NCI-H1417 treated with DMSO at 0.1 percent for 48 hours (cell line): ENCODE measurements at places on chromosomes 12 and 14.

- DNase-seq = peak; percentile 91
Measured at GRCh38 chr14:37595809-37596621, 586 bp downstream of the TTC6 start.

DNA sequence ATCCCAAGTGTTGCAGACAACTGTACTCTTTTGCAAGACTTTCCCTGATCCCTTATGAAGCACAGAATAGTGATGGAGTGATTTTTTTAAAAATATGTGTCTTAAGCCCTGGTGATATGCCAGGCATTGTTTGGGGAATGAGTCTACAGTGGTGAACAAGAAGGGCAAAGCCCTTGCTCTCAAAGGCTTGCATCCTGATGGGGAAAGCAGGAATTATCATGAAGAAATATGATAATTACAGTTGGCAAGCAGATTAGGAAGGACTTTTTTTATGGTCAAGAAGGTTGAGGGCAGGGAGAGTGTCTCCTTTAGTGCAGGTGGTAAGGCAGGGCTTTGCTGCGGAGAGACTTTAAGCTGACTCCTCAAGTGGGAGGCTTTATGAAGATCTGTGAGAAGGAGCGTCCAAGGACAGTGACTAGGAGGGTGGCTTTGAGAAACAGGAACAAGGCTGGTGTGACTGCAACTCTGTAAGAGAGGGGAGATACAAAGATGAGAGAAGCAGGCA, 100.2 kb downstream of the SYNE2 start:
- no peak for DNase-seq

- no peak for DNase-seq
Measured at GRCh38 chr14:33249233-33249820, 310.6 kb downstream of the NPAS3 start.

DNA sequence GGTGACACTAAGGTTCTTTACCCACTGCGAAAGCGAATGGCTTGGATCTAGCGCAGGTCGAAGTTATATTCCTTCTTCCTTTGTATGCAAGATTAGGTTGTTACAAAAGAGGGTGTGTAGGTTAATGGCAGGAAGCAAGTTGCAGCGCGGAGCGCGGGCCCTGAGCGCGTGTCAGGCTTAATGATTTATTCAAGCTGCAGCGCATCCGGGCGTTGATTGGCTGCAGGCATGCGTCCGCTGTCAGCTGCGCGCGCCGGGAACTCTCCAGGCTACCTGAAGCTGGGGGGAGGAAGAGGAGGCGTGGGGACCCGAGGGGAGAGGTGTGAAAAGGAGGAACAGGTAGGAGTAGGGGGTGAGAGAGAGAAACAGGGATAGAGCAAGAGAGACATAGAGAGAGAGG, 7.4 kb downstream of the ASCL1 start:
- peak; percentile 93 for DNase-seq

DNA sequence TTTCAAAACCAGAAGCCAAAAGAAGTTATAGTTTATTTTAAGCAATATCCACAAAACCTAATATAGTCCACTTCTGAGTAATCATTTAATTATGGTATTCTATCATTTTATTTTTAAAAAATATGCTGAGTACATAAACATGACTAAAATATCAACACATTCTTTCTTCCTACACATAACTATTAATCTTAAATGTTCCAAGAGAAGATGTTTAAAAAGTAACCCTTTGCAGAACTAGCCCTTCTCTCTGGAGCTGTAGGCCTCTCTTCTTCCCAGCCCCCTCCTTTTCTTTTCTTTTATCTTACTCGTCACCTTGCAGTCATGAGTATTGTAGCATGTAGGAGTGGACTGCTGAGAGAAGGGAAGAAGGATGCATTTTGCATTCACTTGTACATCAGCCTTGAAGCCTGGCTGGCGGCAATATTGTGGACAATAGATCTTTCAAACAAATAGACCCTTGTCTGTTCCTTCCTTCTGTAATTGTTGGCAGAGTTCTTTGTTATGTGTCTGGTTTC, 941.9 kb downstream of the NRXN3 start:
- no peak for DNase-seq

DNA sequence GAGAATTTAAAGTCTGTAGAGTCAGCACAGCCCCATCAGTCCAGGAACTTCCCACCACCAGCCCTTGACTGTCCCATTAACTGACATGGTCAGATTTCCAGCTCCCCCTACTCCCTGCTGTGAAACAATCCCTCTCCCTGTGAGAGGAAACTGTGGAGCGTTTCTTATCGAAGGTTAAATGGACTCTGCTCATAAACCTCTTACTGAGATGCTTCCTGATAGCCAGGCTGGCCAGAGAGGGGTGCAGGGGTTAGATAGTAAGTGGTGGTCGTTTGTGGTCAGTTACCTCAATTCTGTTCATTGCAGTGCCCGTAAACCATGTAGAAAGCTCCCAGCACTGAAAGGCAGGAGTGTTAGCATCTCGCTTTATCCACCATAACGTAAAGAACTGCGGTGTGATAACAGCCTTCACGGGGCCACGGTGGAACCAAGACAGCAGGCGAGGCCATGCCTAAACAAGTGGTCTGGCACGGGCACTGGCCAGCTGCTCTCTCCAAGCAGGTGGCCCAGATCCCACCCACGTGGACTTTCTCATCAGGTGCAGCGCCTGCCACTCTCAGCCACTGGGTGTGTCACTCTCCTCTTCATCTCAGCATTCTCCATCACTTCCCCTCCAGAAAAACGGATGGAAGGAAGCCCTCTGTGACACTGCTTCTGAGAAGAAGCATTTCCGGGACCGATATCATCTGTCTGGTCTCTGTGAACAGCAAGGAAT, 102.2 kb downstream of the FBXL14 start:
- DNase-seq = no peak

DNA sequence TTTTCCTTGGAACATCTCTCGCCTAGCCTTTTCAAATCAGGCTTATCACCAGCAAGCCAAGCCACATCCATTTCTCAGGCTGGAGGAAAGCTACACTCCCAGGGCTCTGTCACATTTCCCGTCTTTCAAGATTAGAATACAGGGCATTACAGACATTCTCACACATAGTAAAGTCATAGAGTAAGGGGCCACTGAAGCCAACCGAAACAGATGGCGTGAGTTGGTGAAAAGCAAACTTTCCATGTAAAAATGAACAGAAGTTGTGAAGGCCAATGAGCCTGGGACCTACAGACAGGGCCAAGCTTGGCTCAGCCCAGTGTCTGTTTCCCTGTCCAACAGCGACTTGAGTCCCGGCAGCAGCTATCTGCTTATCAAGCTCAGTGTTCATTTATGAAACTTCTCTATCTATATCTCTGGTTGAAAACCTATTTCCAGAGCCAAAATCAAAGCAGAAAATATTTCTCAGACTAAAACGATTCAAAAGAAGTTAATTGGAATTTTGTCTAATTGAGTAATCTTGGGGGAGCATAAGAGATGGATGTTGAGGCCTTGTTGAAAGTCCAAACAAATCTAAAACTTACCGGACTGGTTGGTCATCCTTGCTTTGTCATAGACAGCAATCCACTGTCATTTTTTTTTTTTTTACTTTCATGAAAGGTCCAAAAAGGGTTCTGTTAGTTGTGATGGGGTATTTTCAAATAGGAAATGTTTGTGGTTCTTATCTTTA, 105.6 kb downstream of the DAAM1 start:
- no peak for DNase-seq

GRCh38 chr12:109466821-109467220, 10.3 kb downstream of the KCTD10 start:
- DNase-seq = no peak

GRCh38 chr14:102675396-102675795, 82.9 kb downstream of the RCOR1 start:
- DNase-seq = no peak

DNA sequence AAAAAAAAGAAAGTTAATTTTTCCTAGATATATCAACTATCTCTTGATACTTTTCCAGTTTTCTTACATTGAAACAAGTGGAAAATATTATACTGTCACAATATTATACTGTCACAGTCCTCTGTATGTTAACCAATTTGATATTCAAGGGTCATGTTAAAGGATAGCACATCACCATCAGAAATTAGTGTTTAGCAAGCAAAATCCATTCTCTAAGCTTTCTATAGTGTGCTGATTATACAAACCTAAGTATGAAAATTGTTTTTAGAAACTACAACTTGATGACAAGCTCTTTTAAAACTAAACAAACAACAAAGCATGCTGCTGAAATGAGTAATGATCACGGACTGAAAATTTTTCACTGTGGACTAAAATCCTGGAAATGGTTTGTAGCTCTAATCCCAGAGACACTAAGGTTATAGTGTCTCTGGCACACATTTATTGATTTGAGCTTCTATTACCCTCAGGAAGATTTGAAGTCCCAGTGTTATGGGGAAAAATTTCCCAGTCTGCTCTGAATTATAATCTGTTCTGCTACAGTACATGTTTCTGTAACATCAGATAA, 9.7 kb downstream of the SPTSSA start:
- no peak for DNase-seq

GRCh38 chr14:96176811-96177211, 27.8 kb upstream of the BDKRB2 start:
- DNase-seq = no peak

- no peak for DNase-seq
Measured at GRCh38 chr14:105075379-105076295, 10.4 kb upstream of the GPR132 start.

GRCh38 chr12:112121780-112122565, 3.4 kb upstream of the TRAFD1 start:
- DNase-seq = no peak

DNA sequence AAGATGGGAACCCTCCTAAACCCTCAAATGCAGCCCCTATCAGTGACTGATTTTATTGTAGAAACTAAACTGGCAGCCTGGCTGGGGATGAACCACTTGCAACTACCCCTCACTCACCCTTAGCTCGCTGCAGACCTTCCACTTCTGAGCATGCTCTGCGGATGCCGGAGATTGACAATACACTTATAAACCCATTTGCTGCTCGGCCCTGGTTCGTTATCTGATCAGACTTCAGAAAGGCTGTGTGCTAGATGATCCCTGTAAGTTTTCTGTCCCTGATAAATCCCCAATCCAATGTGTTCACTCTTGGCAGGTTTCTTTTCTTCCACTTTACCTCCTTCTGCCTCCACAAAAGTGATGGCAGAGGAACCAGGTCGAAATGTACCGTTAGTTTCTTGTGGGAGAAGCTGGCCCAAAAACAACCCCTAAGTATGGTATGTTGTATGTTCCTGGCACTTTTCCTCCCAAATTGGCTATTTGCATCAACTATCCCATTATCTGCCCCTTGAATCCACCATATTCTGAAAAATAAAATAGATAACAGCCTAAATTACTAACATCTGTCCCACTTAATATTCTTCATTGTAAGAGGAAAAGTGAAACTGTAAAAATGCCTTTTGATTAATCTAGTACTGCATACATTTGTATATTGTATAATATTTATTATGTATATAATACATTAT, 18.8 kb downstream of the RPH3A start:
- no peak for DNase-seq

DNA sequence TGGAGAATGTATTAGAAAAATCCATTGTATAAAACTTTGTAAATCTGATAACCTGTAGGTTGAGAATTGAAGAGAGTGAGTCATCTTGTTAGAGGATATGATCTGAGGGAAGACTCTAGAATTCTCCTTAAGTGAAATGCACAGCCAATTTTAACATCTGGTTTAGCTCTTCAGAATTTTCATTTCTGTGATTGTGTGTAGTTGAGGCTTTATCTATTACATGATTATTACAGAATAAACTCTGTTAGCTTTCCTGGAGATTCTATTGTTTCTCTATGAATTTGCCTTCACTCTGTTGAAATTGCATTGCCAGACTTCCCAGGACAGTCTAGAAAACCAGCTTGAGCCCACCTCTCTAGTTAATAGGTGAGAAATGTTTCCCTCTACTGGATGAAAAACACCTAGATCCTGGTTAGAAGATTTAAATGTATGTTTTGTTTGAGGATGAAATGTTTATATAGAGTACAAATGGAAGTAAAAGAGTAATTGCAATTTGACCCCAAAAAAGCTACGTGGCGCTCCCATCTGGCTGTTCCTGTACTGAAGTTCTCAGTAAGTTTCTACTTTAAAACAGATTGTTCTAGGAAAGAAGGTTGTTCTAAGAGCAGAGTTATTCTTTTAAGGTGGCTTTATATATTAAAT, 2.9 kb downstream of the NUDT4 start:
- no peak for DNase-seq

GRCh38 chr12:5200278-5201087, 156.8 kb downstream of the KCNA5 start:
- DNase-seq = peak; percentile 1

DNA sequence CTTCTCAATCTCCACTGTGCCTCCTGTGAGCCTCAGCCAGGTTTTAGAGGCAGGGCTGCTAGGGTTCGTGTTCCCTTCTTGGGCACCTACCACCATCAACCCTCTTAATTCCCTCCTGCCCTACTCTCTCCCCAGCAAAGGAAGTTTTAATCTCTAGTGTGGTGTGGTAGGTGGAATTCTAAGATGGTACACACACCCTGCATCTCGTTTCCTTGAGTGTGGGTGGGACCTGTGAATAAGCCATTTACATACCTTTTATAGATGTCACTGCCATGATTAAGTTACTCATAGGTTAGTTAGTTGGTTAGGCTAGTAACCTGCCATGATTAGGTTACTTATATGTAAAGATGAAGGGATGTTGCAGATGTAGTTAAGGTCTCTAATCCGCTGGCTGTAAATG, 114.8 kb upstream of the VRK1 start:
- no peak for DNase-seq

GRCh38 chr12:27331291-27331926, 1.2 kb upstream of the BMAL2 start:
- no peak for DNase-seq

- DNase-seq = no peak
Measured at GRCh38 chr12:94263011-94263811, 114.8 kb downstream of the PLXNC1 start.

DNA sequence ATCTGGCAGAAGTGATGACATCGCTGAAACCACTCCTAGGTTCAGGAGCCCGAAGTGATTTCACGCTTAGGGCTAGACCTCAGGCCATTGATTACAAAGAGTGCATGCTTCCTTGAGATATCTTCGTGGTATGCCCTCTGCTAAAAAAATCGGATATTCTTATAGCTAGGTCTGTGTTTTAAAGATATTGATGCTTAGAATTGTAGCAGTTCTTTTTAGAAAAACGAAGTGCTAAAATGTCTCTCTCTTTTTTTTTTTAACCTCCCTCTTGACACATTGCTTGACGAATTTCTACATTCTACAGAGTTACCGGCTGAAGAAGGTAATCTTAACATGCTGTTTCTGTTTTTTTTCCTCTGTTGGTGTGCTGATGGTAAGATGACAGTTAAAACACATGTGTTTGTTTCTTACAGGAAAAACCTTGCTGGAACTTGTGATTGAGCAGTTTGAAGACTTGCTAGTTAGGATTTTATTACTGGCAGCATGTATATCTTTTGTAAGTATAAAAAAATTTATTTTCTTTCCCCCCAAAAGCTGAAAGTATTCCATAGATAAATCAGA, 1.3 kb downstream of the ATP2A2 start:
- no peak for DNase-seq

DNA sequence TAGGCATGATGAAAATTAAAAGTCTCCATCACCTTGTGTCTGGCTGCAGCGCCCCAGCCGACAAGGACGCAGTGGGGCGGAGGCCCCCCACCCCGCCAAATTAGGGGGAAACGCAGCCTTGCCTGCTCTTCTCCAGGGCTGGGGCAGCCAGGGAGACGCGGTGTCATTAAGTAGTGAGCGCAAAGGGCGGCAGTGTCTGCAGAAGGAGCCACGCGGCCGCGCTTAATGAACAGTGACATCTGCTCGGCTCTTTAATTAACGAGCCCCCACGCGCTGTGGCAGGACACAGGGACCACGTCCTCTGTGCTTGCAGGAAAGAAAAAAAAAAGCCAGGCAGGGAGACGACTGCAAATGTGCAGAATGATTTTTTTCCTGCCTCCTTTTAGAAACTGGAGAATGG, 93.4 kb upstream of the NCOR2 start:
- DNase-seq = peak; percentile 15
